Vagina (tissue), 2 donors: ENCODE measurements at places on chromosomes 11 and 22.

DNA sequence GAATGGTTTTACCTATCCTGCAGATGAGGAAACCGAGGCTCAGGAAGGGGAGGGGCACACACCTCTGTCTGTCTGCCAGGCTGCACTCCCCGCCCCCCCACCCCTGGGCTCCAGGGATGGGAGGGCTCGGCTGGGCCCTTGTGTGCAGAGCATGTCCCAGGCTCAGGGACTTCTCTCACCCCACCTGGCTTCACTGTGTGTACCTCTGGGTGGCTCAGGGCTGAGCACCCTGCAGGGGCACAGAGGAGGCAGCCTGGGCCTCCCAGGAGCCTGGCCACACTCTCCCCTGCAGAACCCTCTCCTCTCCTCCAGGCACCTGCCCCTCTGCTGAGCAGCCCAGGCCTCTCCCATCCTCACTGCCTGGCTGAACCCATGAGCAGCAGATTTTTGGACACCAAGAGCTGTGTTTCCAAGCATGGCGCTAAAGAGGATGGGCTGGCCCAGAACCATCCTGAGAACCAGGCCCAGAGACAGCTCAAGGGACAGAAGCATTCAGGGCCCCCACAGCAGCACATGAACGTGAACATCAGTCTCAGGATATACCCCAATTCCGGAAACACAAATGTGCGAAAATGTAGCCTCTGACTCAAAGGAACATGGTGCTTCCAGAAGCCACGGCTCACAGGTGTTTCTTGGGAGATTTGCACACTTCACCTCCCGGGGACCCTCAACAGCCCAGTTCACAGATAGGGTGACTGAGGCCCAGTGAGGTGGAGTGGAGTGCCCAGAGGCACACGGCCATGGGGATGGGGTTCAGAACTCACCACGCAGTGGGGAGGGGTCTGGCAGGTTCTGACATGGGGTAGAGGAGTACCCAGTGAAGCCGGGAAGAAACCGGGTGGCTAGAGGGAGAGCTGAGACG lies 10.5 kb downstream of the EMID1 start:
- H3K4me3 ChIP-seq: no peak overlapping the region
- no peaks in the 10 kb centered on the region for H3K4me1 ChIP-seq
- no peaks in the 10 kb centered on the region for H3K27me3 ChIP-seq

DNA sequence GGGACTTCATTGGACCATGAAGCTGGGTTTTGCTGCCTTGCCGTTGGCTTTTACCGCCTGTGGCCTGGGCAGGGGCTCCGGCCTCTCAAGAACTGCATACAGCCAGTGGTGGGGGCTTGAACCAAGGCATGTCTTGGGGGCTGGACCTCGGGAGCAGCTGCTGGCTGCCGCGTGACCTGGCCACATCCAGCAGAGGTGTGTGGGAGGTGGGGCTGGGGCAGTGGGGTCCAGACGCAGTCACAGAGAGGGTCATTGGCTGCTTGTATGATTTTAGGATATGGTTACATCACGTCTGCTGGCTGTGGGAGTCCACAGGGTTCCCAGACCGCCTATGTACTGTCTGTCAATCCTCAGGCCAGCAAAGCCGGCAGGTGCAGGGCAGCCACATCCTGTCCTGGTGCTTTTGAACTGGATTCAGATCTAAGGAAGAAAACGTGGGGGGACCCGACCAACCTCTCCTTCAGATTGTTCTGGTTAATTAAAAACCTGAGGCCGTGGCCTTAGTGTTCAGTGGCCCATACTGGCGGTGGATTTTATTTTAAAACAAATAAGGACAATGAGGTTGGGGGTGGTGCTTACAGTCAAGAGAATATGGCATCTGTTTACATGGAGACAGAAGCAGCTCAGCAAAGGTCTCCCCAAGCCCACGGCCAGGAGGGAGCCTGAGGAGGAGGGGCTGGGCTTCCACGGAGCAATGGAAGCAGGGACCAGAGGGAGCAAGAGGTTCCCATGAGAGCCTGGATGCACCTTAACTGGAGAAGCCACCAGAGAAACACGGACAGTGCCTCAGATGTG lies 426.0 kb downstream of the TBC1D22A start:
- DNase-seq: no peak
- no peak overlapping the region for H3K4me3 ChIP-seq
- H3K4me1 ChIP-seq: no peaks in the 10 kb centered on the region
- no peaks in the 10 kb centered on the region for H3K36me3 ChIP-seq
- H3K27ac ChIP-seq: no peak overlapping the region

DNA sequence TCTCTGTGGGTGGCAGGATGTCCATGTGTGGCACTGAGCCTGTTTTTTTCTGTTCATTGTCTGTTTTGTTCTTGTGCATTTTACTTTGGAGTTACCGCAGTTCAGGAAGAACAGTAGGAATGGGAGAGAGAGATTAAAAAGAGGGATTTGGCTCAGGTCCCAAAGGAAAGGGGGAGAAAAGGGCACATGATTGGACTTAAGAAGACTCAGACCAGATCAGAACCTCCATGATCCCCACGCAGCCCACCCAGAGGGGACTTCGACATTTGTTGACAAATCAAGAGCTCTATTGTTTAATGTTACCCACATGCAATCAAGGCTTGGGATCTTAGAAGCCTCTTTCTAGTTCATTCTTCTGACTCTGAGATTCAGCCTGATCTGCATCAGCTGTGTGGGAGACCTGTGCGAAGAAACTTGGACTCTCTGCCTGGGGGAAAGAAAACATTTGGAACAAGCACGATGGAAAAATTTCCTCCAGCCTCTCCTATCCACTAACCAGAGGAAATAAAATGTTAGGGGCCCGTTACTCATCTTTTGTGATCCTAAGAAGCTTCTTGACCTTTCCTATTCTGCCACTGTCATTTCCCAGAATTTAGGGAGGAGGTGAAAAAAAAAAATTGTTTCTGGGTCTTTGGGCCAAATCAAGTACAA lies 119.2 kb downstream of the SPON1 start:
- no peak overlapping the region for H3K4me3 ChIP-seq
- H3K27me3 ChIP-seq: no peaks in the 10 kb centered on the region
- H3K36me3 ChIP-seq: no peaks in the 10 kb centered on the region
- DNase-seq: no peak
- H3K4me1 ChIP-seq: peaks cover 4% of the 10 kb centered on the region
- peak overlapping the region; percentile 30 for H3K27ac ChIP-seq

GRCh38 chr11:76629853-76630599 lies 40.5 kb downstream of the LRRC32 start:
- H3K4me3 ChIP-seq: peak overlapping the region; percentile 16
- no peaks in the 10 kb centered on the region for H3K27me3 ChIP-seq
- no peaks in the 10 kb centered on the region for H3K36me3 ChIP-seq
- H3K4me1 ChIP-seq: peaks cover 22% of the 10 kb centered on the region
- peak overlapping the region; percentile 90 for H3K27ac ChIP-seq
- DNase-seq: peak; percentile 92

DNA sequence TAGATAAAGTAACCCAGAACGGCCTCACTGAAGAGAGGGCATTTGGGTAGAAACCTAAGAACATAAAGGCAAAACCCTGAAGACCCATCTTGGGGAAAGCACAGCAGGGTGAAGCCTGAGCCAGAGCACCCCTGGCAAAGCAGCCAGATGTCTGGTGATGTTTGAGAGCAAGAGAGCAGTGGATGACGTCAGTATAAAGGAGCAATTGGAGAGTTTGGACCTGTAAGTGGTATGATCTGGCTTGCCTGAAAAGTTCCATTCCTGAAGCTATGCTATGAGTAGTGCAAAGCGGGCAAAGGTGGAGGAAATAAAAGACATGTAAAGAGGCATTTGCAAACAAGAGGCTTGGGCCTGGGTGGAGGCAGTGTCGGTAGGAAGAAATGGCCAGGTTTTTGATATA lies 167.8 kb downstream of the MSANTD4 start:
- no peak overlapping the region for H3K27ac ChIP-seq
- no peak for DNase-seq
- H3K4me3 ChIP-seq: no peak overlapping the region

DNA sequence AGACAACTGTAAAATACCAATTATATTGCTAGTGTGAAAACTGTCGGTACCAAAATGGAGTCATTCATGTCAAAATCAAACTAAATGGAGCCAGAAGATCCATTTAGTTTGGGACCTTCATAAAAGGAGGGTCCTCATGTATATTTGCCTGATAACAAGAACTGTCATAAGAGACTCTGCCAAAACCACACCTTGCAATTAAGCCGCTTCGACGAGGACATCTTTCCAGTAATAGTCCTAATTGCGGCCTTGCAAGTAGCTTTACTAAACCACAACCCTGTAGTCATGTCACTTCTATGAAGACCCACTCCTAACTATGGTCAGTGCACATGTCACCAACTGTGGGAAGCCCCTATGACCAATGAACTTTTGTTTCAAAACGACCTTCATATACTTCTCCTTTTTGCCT lies 9.4 kb downstream of the UBQLN3 start:
- no peaks in the 10 kb centered on the region for H3K4me1 ChIP-seq
- H3K27me3 ChIP-seq: no peaks in the 10 kb centered on the region
- H3K27ac ChIP-seq: no peak overlapping the region
- no peak overlapping the region for H3K4me3 ChIP-seq
- no peaks in the 10 kb centered on the region for H3K36me3 ChIP-seq

- H3K27ac ChIP-seq: no peak overlapping the region
- H3K27me3 ChIP-seq: no peaks in the 10 kb centered on the region
- peaks cover 19% of the 10 kb centered on the region for H3K4me1 ChIP-seq
- H3K4me3 ChIP-seq: no peak overlapping the region
Measured at GRCh38 chr11:9956483-9956882, 292.6 kb downstream of the SWAP70 start.

- H3K4me1 ChIP-seq: peaks cover 25% of the 10 kb centered on the region
- H3K27me3 ChIP-seq: no peaks in the 10 kb centered on the region
- H3K27ac ChIP-seq: peak overlapping the region; percentile 53
- DNase-seq: no peak
- H3K36me3 ChIP-seq: no peaks in the 10 kb centered on the region
Measured at GRCh38 chr22:35960854-35961253, 67.8 kb downstream of the RBFOX2 start.

DNA sequence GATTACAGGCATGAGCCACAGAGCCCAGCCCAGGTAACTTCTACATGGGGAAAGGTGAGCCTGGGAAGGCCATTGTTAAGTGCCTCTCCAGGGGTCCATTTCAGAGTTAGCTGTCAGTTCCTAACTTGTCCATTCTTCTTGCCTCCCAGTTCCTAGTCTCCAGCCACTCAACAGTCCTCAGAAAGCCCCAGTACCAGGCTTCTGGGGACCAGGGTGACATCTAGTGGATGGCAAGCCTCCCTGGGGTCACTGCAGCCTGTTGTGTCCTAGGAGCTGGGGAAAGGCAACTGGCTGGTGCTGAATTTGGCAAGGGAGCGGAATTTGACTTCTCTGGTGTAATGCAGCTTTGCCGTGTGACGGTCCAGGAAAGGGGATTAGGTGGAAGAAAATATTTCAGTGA lies 2.1 kb downstream of the LGALS12 start:
- no peak overlapping the region for H3K27ac ChIP-seq
- no peak overlapping the region for H3K4me3 ChIP-seq
- no peak for DNase-seq
- H3K27me3 ChIP-seq: no peaks in the 10 kb centered on the region
- no peaks in the 10 kb centered on the region for H3K4me1 ChIP-seq

DNA sequence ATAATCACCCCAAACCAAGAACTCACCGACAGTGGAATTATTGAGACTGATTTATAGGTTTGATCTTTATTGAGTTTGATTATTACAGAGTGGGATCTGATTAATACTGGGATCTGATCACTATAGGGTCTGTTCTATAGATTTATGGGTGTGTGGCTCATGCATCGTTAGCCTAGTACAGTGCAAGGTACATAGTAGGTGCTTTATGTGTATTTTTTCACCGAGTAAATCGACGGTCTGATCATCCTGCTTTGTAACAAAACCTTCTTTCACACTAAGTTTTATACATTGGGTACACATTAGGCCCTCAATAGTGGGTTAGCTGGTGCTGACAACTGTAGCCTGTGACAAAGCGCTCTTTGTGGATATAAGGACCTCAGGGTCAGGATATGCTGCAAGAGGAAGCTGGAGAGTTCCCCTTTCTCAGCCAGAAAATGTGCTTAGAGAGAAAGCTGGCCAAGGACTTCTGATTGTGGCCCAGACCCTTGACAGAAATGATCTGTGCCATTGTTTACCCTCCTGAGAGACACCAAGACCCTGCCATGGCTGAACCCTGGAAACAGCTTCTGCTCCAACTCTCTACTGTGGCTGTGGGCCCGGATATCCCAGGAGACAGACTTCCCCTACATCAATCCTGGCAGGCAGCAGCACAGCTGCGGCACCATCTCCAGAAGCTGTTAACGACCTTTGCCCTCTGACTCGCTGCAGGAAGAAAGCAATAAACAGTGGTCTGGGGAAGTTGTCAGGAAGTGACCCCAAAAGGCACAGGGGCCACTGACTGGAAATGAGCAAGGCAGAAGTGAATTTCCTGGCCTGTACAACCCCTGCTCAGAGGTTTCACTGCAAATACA lies 16.1 kb upstream of the TPP1 start:
- peaks cover 31% of the 10 kb centered on the region for H3K36me3 ChIP-seq
- peaks cover 46% of the 10 kb centered on the region for H3K4me1 ChIP-seq
- DNase-seq: no peak
- peak overlapping the region; percentile 50 for H3K27ac ChIP-seq
- H3K27me3 ChIP-seq: no peaks in the 10 kb centered on the region

GRCh38 chr11:12017243-12017678 lies 8.8 kb upstream of the DKK3 start:
- H3K27me3 ChIP-seq: no peaks in the 10 kb centered on the region
- DNase-seq: no peak

DNA sequence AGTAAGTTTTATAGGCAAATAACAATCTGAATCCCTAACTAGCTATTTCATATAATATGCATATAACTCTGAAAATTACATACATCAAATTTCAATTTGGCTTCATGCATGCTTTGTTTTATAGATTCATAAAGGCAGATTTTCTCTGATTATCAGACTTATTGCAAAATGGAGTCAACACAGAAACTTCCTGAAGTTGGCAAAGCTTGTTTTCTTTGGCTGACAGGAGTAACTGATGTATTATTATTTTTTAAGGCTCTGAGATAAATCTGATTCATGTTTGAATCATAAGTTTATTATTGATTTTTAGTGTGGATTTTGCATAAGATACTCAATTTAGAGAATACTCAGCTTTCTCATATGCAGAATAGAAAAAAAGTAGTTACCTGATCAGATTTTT lies 356.3 kb upstream of the CCDC90B start:
- H3K36me3 ChIP-seq: no peaks in the 10 kb centered on the region
- H3K27ac ChIP-seq: no peak overlapping the region
- no peak overlapping the region for H3K4me3 ChIP-seq
- no peaks in the 10 kb centered on the region for H3K4me1 ChIP-seq
- no peaks in the 10 kb centered on the region for H3K27me3 ChIP-seq
